ENCODE measurements at places on chromosomes 4 and X. TPM values are rescaled to one million over a fixed set of nuclear protein-coding genes. Genes with fewer than 3 reads are reported as not detected.

TASL gene
- total RNA-seq, result 3.1 TPM

TRAM1L1 gene
- total RNA-seq, result not detected

NUDT11 gene
- total RNA-seq, result 3.2 TPM

INTS6L gene
- total RNA-seq, result 22.2 TPM

CFP gene
- 1.9 TPM for total RNA-seq

- no peak for DNase-seq
- no peaks in the 10 kb centered on the region for H3K27me3 ChIP-seq
- no peak overlapping the region for H3K4me3 ChIP-seq
- no peaks in the 10 kb centered on the region for H3K36me3 ChIP-seq
Observed at GRCh38 chr4:87746001-87746400, 53.4 kb upstream of the IBSP start.

DNA sequence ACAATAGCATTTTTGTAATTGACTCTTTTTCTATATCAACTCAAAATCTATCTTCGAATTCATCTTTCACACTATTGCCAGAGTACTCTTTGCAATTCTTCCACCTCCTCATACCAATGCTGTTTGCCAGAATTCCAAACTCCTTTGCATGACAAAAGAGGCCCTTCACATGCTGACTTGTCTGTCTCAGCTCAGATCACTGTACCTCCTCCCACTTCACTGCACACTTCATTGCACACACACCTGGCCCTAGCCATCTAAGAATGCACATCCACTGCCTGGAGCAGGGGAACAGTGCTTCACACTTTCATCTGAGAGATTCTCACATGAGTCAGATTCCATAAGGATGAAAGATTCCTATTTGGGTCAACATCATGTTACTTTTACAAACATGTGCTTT is 56.5 kb downstream of the PRDM5 start:
- peaks cover 3% of the 10 kb centered on the region for H3K4me1 ChIP-seq
- H3K4me3 ChIP-seq, result no peak overlapping the region
- DNase-seq, result no peak

GRCh38 chrX:37776283-37776986 is 3.4 kb upstream of the CYBB start:
- no peak for DNase-seq
- H3K36me3 ChIP-seq, result no peaks in the 10 kb centered on the region
- peaks cover 22% of the 10 kb centered on the region for H3K4me1 ChIP-seq
- peak overlapping the region; percentile 66 for H3K27ac ChIP-seq
- H3K27me3 ChIP-seq, result no peaks in the 10 kb centered on the region

DNA sequence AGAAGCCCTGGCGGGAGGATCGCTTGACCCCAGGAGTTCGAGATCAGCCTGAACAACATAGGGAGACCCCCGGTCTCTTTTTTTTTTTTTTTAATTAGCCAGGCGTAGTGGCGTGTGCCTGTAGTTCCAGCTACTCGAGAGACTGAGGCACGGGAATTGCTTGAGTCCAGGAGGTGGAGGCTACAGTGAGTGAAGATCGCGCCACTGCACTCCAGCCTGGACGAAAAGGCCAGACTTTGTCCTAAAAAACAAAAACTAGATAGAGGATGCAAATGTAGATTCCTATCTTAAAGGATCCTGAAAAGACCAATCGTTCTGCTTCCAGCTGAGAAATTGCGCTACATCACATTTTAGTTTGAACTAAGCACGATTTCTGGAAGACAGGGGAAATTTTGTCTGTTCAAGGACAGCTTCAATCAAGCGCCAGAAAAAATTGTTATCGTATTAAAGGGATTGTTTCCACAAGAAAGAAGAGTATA is 627 bp upstream of the HSD17B11 start:
- DNase-seq, result no peak
- H3K27me3 ChIP-seq, result no peaks in the 10 kb centered on the region
- peaks cover 30% of the 10 kb centered on the region for H3K4me1 ChIP-seq
- peak overlapping the region; percentile 92 for H3K4me3 ChIP-seq
- H3K36me3 ChIP-seq, result peaks cover 16% of the 10 kb centered on the region

DNA sequence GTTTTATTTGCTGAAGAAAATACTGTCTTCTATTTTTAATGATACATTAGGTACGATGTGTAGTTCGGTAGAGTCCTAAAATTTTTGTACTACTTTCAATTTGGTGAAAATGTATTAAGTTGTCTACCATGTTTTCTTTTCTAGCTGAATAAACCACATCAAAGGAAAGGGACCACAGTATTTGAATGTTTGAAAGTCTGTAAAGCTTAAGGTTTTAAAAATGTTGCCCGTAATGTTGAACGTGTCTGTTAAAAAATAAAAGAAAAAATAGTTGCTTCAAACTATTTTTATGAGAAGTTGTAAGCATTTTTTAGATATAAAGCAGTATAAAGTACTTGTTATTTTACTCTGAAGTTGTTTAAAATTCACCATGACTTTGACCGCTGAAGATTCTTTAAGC is 3.2 kb downstream of the CDKN2AIP start:
- H3K36me3 ChIP-seq, result peaks cover 40% of the 10 kb centered on the region
- peaks cover 37% of the 10 kb centered on the region for H3K4me1 ChIP-seq
- H3K27me3 ChIP-seq, result no peaks in the 10 kb centered on the region
- DNase-seq, result no peak
- no peak overlapping the region for H3K27ac ChIP-seq
- H3K4me3 ChIP-seq, result peak overlapping the region; percentile 95

Measured in activated naive CD8-positive, alpha-beta T cell treated with anti-CD3 and anti-CD28 coated beads for 36 hours (primary cell).